ENCODE measurements at places on chromosomes 13 and 19.

GRCh38 chr13:38684714-38685113 lies 2.2 kb upstream of the FREM2 start:
- peaks cover 29% of the 10 kb centered on the region for H3K27me3 ChIP-seq
- H3K4me1 ChIP-seq: no peaks in the 10 kb centered on the region
- H3K27ac ChIP-seq: no peak overlapping the region
- no peak for ATAC-seq

GRCh38 chr19:10603084-10603872 lies 16.2 kb upstream of the AP1M2 start:
- no peaks in the 10 kb centered on the region for H3K27me3 ChIP-seq
- H3K27ac ChIP-seq: peak overlapping the region; percentile 96
- peaks cover 10% of the 10 kb centered on the region for H3K36me3 ChIP-seq
- peak overlapping the region; percentile 91 for H3K4me3 ChIP-seq
- peaks cover 29% of the 10 kb centered on the region for H3K4me1 ChIP-seq

GRCh38 chr19:7978179-7978825 lies 27.1 kb downstream of the ELAVL1 start:
- ATAC-seq: no peak
- H3K27me3 ChIP-seq: no peaks in the 10 kb centered on the region
- no peaks in the 10 kb centered on the region for H3K4me1 ChIP-seq
- H3K36me3 ChIP-seq: peaks cover 48% of the 10 kb centered on the region

DNA sequence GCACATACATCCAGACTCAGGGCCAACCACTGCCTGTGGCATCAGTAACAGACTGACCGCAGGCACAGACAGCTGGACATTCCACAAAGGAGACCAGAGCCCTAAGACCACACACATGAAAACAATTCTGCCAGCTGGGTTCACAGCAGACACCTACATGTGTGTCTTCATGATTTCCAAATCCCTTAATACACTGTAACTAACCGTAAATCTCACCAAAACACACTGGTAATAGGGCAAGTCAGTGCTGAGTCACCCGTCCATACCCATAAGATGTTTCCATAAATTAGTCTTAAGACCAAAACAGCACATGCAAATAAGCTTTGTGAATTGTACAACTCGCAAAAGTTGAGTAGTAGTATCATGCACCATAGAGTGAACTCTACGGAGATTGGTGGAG lies 65.4 kb downstream of the TUBGCP3 start:
- no peaks in the 10 kb centered on the region for H3K27me3 ChIP-seq
- no peak overlapping the region for H3K4me3 ChIP-seq
- no peak for ATAC-seq

DNA sequence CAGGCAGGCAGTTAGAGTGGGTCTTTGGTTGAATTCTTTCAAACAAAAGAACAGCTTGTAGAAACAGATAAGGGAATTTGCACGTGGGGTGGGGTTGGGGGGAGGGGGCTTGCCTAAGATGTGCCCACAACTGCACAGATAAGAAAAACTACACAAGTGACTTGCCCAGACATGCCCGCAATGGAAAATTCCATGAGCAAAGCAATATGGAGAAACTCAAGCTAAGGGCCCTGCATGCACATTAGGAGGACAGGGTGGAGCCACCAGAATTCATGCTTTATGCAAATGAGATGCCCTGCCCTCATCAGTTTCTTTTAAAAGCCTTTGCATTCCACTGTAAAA lies 755.6 kb upstream of the MIR17HG start:
- no peaks in the 10 kb centered on the region for H3K36me3 ChIP-seq
- no peaks in the 10 kb centered on the region for H3K27me3 ChIP-seq
- no peak for ATAC-seq
- H3K4me3 ChIP-seq: no peak overlapping the region
- H3K27ac ChIP-seq: no peak overlapping the region
